Smooth muscle cell of bladder (primary cell): ENCODE measurements at places on chromosomes 5 and 9. TPM values are rescaled to one million over a fixed set of nuclear protein-coding genes. Genes with fewer than 3 reads are reported as not detected.

SPINK7 gene
- total RNA-seq = not detected in 2 replicates

FOXD4L6 gene
- under 0.01 and 0.09 TPM in 2 replicates for total RNA-seq

SARDH gene
- total RNA-seq = 4.9 and 10.1 TPM in 2 replicates

GMCL2 gene
- total RNA-seq = not detected in 2 replicates

CCDC180 gene
- total RNA-seq = 1.7 TPM in 2 replicates

SLC6A3 gene
- under 0.01 TPM in 1 of 2 replicates, not detected in the other for total RNA-seq

DMGDH gene
- 2.3 and 2.7 TPM in 2 replicates for total RNA-seq

PCDHGA7 gene
- total RNA-seq = 4.1 and 4.6 TPM in 2 replicates

UBE2R2 gene
- total RNA-seq = 15.2 and 18.1 TPM in 2 replicates

GOLM1 gene
- 56.9 and 81.4 TPM in 2 replicates for total RNA-seq

FBXL7 gene
- 2.0 and 2.9 TPM in 2 replicates for total RNA-seq

ECSCR gene
- 0.14 and 0.37 TPM in 2 replicates for total RNA-seq

CARTPT gene
- not detected in 2 replicates for total RNA-seq

SV2C gene
- not detected in 2 replicates for total RNA-seq

FST gene
- total RNA-seq = 68.3 and 70.4 TPM in 2 replicates

CSF1R gene
- total RNA-seq = 0.14 and 0.46 TPM in 2 replicates

CNTNAP3B gene
- 1.3 and 6.4 TPM in 2 replicates for total RNA-seq

MOB3B gene
- total RNA-seq = 0.14 and 0.18 TPM in 2 replicates

LRRTM2 gene
- 0.18 and 0.57 TPM in 2 replicates for total RNA-seq

SPATA31E1 gene
- not detected in 2 replicates for total RNA-seq

TAS2R1 gene
- not detected in 2 replicates for total RNA-seq

CFAP90 gene
- 0.18 TPM in 1 of 2 replicates, not detected in the other for total RNA-seq

TMEM141 gene
- 57.2 and 57.3 TPM in 2 replicates for total RNA-seq

RNF180 gene
- total RNA-seq = 0.71 and 0.74 TPM in 2 replicates

GARNL3 gene
- 1.3 and 1.9 TPM in 2 replicates for total RNA-seq

TEK gene
- total RNA-seq = 3.0 and 19.2 TPM in 2 replicates

ENTR1 gene
- 20.3 and 31.3 TPM in 2 replicates for total RNA-seq

DRD1 gene
- total RNA-seq = under 0.01 and 0.14 TPM in 2 replicates

HAPLN1 gene
- 0.28 and 0.55 TPM in 2 replicates for total RNA-seq

AFAP1L1 gene
- total RNA-seq = 2.4 and 2.8 TPM in 2 replicates

PLAC8L1 gene
- total RNA-seq = 0.18 TPM in 1 of 2 replicates, not detected in the other
